ENCODE measurements at places on chromosomes 7 and 10.

GRCh38 chr10:127349737-127350136, 153.3 kb upstream of the INSYN2A start:
- no peak for DNase-seq

DNA sequence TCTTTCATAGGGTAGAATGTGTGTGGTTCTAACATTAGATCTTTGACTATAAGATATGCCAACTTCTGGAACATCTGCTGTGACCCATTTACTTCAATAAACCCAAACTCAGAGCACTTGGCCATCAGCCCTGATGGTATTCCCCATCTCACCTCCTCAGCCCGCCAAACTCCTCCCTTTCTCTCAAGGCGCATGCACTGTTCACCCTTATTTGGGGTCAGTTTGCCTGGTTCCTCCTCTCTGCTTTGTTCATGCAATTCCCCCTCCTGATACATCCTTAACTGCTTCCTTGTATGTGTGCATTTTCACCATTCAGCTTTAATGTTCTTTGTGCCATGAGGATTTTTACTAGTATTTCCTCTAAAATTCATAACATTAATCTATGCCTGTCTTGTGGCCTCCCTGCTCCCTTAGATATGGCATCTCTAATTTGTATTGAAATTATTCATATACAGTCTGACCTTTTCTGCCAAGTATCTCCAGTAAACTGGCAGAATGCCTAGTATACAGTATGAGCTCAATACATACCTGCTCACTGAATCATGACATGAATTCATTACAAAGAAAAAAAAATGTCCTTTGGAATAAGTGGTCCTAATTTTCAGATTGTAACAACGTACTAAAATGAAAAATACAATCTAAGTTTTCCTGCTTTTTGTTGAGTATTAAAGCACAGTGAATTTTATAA, 336.8 kb upstream of the IGFBP3 start:
- no peak for DNase-seq

DNA sequence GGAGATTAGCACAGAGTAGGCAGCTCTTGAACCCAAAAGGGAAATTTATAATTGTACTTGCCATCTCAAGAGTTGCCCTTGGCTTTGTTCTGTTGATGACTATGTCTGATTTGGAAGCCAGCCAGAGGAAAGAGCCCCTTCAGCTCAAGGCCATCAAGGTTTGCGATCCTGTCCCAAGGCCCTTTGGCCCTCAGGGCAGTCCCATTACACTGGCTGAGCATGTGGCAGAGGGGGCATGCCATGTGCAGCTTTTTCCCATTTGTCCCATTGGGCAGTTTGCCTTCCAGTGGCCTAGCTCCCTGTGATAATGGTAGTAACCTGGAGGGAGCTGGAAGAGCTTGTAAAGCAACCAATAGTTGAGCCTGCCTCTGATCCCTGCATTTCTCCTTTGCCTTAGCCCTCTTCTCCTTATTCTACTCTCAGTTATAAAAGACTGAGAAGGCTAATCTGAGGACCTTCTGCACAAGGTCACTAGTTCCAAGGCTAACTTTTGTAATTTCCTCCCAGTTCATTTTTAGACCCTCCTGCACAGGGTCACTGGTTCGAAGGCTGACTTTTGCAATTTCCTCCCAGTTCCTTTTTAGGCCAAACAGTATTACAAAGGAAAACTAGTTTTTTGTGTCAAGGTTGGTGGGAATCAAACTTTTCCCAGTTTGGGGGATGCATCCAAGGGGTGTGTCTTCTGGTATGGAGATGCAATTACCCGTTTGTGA, 31.0 kb upstream of the ARHGAP12 start:
- no peak for DNase-seq

- no peak for DNase-seq
Measured at GRCh38 chr7:138276891-138277290, 183.2 kb upstream of the TRIM24 start.

- DNase-seq, result peak; percentile 39
Measured at GRCh38 chr10:95445837-95446486, 115.2 kb downstream of the SORBS1 start.

DNA sequence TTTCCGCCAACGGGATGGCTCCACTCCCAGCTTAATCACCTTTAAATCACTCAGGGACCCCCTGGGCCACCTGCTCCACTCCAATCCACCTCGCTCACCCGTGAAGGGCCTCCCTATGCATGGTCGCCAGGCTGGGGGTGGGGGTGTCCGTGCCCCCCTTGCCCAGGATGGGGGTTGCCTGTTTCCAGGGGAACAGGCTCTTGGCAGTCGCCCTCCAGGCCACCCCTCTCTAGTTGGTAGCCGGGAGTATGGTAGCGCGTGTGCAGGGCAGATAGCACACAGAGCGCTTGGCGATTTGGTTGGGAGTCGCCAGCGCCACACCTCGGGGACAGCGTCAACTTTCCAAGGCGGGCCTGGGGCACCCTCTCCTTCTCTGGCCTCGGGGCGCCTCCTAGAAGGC, 134.9 kb upstream of the ZNF92 start:
- DNase-seq, result no peak

GRCh38 chr10:120039046-120039445, 146.5 kb downstream of the SEC23IP start:
- DNase-seq, result peak; percentile 57
